ENCODE measurements at places on chromosomes 16 and 17.
A peak's percentile ranks its signal among the peaks of the same experiment; 100 is the strongest.

GRCh38 chr17:80432961-80433550, 18.1 kb downstream of the ENDOV start:
- no peak for DNase-seq

DNA sequence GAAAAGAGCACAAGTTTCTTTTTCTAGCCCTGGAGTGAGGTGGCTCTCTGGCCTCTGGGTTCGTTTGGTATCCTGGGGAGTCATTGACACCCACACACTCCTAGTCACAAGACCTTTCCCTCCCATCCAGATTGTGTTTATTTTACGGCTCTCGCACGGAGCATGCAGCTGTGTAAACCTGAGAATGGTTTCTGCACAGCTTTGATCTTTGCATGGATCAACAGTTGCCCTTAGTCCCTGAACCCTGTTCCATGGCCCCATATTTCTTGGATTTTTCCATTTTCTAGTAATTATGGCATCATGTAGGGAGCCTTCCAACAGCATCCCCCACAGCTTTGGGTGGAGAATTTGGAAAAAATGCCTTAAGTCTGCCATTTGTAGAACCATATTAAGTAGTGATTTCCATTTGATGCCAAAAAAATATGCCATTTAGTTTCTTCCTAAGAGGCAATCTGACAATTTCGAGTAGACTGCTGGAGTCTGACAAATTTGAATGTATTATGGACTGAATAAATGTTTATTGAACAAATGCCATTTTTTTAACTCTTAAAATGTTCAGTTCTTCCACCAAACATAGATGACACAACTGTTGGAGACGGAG, 197.7 kb downstream of the WWOX start:
- no peak for DNase-seq

GRCh38 chr17:30187573-30187972, 47.9 kb downstream of the SLC6A4 start:
- no peak for DNase-seq

GRCh38 chr17:67280279-67280678, 35.3 kb upstream of the HELZ start:
- DNase-seq: no peak

GRCh38 chr16:28261942-28262341, 30.4 kb upstream of the SBK1 start:
- no peak for DNase-seq

DNA sequence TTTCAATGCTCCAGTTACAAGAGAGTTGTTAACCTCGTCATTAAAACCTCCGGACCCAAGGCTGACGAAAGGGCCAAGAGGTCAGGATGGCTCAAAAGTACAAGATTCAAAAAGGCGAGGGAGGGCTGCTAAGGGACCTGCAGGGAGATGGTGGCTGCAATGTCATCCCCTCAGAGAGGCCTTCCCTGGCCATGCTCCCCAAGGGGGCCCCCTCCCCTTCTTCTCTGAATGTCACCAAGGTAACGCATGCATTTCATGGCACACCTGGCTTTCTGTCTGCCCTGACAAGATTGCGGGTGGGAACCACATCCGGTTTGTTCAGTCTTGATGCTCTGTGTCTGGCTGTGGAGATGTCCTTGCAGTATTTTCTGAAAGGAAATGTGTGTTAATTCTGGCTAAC, 89.9 kb downstream of the C16orf78 start:
- no peak for DNase-seq

DNA sequence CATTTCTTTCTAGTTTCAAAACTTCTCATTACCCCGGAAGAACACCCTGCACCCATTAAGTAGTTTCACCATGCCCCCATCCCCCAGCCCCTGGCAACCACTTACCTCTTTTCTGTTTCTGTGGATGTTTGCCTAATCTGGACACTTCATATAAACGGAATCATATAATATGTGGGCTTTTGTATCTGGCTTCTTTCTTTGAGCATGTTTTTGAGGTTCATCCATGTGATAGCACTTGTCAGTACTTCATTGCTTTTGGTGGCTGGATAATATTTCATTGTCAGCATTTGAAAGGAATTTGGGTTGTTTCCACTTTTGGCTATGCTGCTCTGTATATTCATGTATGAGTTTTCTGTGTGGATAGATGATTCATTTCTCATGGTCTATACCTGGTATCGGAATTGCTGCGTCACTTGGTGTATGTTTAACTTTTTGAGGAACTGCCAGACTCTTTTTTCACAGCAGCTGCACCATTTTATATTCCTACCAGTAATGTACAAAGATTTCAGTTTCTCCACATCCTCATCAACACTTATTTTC, 30.0 kb upstream of the SLC5A10 start:
- no peak for DNase-seq

DNA sequence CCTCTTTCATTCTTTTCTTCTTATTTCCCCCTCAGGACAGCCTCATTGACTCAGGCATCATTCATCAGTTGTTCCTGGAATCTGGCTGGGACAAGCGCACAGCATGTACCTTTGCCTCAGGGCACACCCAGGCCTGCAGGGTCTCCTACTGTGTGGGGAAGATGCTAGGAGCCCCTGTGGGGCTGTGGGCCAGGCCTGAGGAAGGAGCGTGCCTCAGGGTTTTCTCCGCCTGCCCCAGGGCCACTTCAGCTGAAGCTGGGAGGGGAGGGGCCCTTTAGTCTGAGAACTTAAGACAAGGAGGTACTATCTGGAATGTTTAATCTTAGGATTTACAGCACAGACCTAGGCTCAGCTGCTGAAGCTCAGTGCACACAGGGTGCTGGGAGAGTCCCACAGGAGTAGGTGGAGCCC, 7.9 kb downstream of the ELMO3 start:
- DNase-seq: peak; percentile 40

DNA sequence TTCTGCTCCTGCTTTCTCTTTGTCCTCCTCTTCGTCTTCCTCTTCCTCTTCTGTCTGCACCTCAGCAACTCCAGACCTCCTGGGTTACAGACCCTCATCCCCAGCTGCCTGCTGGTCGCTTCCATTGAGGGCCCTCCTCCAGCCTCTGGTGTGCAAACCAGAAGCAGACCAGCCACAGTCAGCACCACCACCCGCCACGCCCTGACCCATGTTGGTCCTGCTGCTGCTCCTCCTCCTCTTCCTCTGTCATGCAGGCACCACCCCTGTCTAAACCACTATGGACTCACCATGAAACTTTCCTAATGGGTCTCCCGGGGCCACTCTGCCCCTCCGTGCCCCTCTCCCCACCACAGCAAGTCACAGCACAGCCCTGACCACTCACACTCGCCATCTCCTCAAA, 11.4 kb upstream of the OGFOD3 start:
- no peak for DNase-seq

DNA sequence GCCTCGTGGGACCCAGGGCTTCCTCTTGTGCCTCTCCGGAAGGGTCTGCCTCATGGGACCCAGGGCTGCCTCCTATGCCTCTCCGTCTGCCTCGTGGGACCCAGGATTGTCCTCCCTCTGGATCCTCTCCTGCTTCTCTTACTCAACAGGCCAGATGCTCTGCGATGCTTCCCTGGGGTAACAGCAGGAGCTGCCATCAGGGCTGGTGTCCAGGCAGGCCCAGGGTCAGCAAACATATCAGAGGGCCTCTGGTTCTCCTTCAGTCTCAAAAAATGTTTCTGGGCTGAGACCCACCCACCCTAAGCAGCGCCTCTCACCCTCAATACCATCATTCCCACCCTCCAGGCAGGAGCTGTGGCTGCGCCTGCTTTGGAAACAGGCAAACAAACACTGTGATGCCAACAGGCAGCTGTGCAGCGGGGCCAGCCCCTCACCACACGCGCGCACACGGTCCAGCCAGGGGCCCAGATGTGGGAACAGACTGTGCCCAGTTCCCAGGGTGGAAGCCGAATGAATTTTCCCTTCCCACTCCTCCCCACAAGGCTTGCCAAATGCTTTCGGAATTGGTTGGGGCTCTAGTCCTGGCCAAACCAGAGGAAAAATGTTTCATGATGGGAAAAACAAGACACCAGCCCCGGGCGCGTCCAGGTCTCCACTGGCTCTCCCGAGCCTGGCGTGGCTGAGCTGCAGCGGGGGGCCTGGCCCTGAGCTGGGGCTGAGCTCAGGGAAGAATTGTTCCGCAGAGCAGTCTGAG, 11.3 kb downstream of the TIMM22 start:
- no peak for DNase-seq

GRCh38 chr17:15175356-15175755, 89.8 kb downstream of the PMP22 start:
- DNase-seq: no peak

GRCh38 chr16:81224824-81225223, 13.7 kb upstream of the BCO1 start:
- DNase-seq: no peak

DNA sequence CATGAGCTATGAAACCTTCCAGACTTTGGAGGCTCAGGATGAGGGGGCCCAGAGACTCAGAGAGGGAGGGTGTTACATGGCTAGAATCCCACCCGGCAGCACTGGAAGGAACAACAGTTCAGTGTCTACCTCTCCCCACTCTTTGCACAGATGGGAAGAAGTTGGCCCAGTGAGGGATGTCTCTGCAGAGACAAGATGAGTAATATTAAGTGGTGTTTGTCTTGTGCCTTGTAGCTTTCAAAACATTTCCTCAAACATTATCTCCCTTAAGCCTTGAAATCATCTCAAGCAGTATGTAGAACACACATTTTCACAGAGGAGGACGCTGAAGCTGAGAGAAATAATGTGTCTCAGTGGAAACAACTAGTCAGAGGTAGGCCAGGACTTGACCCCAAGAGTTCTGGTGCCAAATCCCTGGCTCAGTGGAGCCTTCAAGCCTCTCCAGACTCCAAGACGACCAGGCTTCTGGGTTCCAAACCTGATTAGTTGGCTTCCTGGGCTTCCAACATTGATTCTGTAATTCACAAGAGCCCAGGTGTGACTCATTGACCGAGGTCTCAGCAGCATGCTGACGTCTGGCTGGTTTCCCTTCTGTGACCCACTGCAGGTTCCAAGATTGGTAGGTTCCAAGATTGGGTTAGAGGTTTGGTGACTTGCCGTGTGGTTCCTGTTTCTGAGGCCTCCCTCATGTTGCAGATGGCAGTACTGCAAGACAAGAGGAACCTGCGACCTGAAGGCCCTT, 7.4 kb downstream of the RNF112 start:
- no peak for DNase-seq

DNA sequence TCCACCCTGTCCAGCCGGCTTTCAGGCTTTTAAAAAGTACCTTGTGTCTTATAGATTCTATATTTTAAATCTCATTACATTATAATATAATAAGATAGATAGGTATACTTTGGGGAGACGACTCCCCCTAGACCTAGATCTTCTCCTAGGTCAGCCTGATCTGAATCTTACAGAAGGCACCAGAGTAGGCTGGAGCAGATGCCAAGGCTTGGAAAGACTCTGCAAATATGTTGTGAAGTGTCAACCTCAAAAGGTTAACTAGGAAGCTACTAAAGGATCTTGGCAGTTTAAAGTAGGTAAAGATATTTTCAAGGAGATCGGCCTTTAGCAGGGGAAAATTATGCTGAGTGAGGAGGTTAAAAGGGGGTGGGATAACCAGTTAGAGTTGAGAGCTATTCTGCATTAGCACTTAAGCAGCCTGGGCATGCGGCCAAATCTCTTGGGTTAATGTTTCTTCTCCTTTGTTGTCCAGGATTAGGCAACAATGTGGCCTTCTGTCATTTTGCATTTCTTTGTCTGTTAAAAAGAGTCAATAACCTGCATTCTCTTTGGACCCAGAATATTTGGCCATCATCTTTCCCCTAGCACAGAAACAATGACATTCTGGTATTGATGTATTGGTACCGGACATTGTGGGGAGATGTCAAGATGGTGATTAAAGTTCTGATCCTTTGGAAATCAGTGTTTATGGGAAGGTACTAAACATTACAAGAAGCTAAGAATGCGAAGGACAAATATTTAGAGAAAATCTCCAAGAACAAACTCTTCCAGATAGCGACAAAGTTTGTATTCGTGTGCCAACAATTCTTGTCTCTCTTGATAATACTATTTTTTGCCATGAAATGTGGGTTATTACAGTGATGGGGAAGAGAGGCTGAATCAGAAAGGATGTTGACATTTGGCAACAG, 51.2 kb upstream of the DHX40 start:
- no peak for DNase-seq

- DNase-seq: no peak
These were observed 27.1 kb downstream of the ARHGAP23 start for GRCh38 chr17:38455288-38455915.

DNA sequence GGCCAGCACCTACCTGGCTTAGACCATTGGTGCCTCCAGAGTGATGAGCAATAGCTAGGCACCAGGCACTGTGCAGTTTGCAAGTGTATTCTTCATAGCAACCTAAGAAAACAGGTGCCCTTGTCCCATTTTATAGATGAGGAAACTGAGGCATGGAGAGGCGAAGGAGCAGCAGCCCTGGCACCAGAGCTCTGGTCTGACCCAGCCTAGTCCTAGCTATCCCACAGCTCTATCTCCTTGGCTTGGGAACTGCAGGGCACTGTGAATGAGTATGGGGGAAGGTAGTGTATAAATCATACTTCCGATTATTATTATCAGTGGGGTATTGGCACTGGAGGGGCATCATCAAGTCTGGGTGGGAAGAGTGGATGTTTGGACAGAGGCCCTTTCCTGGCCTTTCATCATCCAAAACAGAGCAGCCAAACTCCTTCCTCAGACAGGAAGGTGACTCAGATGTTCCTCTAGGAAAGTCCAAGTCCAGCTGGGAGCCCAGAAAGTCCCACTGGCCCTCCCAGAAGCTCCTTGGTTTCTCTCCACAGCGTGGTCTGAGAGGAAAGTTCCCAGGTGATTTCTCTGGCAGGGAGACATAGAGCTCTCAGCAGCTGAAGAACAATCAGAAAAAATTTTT, 32.0 kb upstream of the PLLP start:
- no peak for DNase-seq

DNA sequence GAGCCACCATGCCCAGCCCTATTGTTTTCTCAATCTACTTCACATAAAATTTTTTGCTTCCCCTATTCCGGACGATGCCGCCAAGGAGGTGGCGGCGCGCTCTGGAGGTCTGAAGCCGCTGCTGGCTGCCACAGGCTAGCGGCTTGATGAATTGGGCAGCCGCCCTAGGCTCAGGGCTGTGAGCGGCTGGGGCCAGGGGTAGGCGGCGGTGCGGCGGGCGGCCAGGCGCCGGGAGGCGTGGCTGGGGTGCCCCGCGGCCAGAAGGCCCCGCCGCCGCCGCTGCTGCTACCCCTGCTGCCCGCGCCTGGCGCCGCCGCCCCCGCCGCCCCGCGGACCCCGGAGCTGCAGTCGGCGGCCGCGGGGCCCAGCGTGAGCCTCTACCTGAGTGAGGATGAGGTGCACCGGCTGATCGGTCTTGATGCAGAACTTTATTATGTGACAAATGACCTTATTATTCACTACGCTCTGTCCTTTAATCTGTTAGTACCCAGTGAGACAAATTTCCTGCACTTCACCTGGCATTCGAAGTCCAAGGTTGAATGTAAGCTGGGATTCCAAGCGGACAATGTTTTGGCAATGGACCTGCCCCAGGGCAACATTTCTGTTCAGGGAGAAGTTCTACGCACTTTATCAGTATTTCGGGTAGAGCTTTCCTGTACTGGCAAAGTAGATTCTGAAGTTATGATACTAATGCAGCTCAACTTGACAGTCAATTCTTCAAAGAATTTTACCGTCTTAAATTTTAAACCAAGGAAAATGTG, 41.7 kb downstream of the ANKFY1 start:
- no peak for DNase-seq
